Activated naive CD4-positive, alpha-beta T cell treated with anti-CD3 and anti-CD28 coated beads, Interleukin-2, amount 50 U/mL, for 72 hours (primary cell): ENCODE measurements at places on chromosomes 2 and 18. TPM values are rescaled to one million over a fixed set of nuclear protein-coding genes. Genes with fewer than 3 reads are reported as not detected.

The PROKR1 gene
- total RNA-seq: not detected

The GPR35 gene
- 7.9 TPM for total RNA-seq

The ANKRD30B gene
- total RNA-seq: not detected

The PTPRM gene
- total RNA-seq: 2.8 TPM

The PAX8 gene
- 0.35 TPM for total RNA-seq

GRCh38 chr2:58709687-58710354, 468.7 kb upstream of the FANCL start:
- no peak for DNase-seq

- no peak for DNase-seq
These were observed 39.0 kb downstream of the TBC1D8 start for GRCh38 chr2:101111917-101112771.

The CIDEA gene
- not detected for total RNA-seq

The DHX57 gene
- total RNA-seq: 14.4 TPM

DNA sequence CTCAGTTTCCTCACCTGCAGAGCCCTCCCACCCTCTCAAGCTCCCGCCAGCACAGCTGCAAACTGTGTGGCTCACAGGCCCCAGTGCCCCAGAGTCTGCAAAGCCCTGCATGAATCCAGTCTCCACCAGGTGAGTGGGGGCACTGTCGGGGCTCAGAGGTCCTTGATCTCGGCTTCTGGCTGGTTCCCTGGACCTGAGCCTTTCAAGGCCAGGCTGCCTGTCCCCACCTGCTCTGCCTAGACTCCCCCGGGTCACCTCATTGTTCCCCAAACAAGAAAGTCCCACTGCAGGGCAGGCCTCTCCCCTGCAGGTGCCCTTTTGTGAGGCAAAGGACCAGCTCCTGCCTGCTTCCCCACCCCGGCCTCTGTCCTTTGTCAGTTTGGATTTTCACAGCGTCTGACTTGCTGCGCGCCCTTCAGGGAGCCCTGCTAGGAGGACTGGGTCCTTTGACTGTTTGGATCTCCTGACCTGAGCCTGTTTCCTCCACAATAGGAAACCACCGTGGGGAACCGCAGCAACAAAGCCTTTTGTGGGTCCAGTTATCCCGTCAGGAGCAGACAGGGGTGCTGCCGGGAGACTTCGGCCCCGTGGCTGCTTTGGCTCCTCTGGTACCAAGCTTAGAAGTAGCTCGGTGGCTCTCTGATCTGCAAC, 200.5 kb upstream of the HDAC4 start:
- DNase-seq: no peak

DNA sequence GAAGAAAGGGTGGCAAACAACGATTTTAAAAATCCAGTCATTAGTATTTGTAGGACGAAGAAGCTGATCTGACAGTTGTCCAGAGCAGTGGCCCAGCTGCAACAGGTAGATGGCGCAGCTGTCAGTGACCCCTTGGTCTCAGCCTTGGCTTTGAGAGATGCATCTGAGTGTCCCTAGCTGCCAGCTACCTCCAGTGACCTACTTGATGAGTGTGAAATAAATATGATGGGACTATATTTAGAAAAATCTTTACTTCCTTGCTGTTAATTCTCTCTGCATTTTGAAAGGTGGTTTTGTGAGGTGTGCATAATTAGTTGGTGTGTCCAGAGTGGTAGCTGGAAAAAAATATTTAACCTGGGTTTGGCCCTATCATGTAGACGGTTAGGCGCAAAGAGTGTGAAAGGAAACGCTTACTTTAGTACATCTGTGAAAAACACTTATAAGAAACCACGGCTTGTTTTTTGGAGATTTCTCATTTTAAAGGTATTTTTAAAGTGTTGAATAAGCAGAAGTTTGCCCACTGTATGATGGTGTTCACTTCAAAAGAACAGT, 963 bp downstream of the INPP1 start:
- peak; percentile 61 for DNase-seq

- no peak for DNase-seq
These were observed 78.2 kb downstream of the EHBP1 start for GRCh38 chr2:62783679-62784078.

The RNASEH1 gene
- total RNA-seq: 18.3 TPM

DNA sequence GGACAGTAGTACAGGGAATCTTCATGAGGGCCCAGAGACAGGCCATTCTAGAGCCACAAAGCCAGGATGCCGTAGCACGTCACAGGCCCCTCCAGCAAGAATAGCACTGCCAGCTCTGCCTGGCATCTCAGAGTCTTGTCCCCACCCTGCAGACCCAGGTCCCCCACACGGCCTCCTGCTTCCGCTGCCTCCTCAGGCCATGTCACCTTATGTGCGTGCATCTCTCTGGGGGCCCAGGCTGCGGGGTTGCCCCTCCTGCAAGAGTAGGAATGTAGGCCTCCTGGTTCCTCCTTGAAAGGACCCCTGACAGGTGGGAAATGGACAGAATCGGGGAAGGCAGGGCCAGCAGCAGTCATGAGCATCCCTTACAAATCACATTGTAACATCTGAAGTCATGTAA, 49.8 kb downstream of the ADI1 start:
- no peak for DNase-seq

The CHAC2 gene
- total RNA-seq: 8.4 TPM

GRCh38 chr2:15061268-15061667, 428.8 kb downstream of the LRATD1 start:
- DNase-seq: no peak

- DNase-seq: no peak
These were observed 94.0 kb downstream of the C1QL2 start for GRCh38 chr2:119064567-119064966.

The PKDCC gene
- not detected for total RNA-seq

The CDH2 gene
- total RNA-seq: 0.05 TPM

- DNase-seq: no peak
These were observed 58.8 kb downstream of the C2orf74 start for GRCh38 chr2:61220768-61221167.

GRCh38 chr2:65666156-65666725, 233.8 kb upstream of the SPRED2 start:
- peak; percentile 3 for DNase-seq

DNA sequence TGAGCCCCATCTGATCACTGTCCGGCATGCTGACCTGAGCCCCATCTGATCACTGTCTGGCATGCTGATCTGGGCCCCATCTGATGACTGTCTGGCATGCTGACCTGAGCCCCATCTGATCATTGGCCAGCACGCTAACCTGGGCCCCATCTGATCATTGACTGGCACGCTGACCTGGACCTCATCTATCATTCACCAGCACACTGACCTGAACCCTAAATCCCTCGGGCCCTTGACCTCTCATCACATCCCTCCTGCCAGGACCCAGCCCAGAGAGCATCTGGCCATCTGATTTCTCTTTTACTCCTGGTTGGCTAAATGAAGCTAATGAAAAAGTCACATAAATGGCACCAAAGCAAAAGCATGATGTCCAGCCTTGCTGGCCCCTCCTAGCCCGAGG, 207.1 kb downstream of the NDUFA10 start:
- DNase-seq: no peak

GRCh38 chr2:219533930-219534661, 9.5 kb downstream of the CHPF start:
- DNase-seq: no peak

The RBFA gene
- 33.0 TPM for total RNA-seq

The GLS gene
- total RNA-seq: 282 TPM

- DNase-seq: no peak
These were observed 93.2 kb downstream of the UNC80 start for GRCh38 chr2:209864716-209865295.

GRCh38 chr18:23378302-23378686, 74.8 kb upstream of the RIOK3 start:
- DNase-seq: no peak

- no peak for DNase-seq
These were observed 7.4 kb downstream of the DYSF start for GRCh38 chr2:71460595-71461303.

GRCh38 chr2:128437204-128437565, 118.5 kb upstream of the HS6ST1 start:
- DNase-seq: peak; percentile 48

GRCh38 chr2:44573996-44574395, 212.2 kb downstream of the CAMKMT start:
- DNase-seq: no peak

DNA sequence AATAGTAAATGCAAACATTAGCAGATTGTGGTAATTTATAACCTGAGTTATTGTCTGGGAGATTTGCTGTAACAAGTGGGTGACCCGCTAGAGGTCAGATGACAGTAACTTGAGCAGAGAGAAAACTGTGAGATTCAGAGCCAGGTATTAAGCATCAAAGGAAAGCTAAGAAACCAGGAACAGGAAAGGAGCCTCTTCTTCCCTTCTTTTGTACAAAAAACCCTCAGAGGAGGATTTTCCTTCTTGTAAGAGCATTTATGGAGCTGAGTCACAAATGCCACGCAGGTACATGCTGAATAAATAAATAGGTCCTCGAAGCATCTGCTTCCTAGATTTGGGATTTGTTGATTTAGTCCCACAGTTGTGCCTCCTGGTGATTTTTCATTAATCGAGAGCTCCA, 146.5 kb downstream of the SH3BP4 start:
- no peak for DNase-seq

- DNase-seq: no peak
These were observed 36.6 kb upstream of the GATA6 start for GRCh38 chr18:22132763-22133162.

The PTPN4 gene
- 27.3 TPM for total RNA-seq

GRCh38 chr18:65230311-65230710, 520.5 kb upstream of the CDH7 start:
- no peak for DNase-seq

DNA sequence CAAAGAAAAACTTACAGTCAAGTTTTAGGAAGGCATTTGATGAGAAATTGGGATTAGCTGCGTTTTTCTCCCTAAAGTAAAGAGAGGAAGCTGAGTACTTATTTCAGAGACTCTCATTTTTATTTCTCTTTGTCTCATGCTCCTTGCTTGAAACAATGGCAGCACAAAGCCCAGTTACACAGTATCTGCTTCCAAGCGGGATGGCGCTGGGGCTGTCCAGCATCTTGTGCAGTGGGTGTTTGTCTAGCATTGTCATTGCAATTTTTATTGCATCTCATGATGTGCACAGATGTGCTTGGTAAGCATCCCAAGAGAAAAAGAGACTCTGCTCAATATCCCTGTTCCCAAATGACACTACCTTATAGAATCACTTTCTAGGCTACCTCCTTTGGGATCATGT, 102.8 kb upstream of the ZNF521 start:
- no peak for DNase-seq

- no peak for DNase-seq
These were observed 22.8 kb downstream of the CCNYL1 start for GRCh38 chr2:207734264-207734635.

- no peak for DNase-seq
These were observed 105.0 kb downstream of the UGGT1 start for GRCh38 chr2:128196026-128196425.

- DNase-seq: no peak
These were observed 22.7 kb downstream of the CYB5A start for GRCh38 chr18:74268933-74269620.

DNA sequence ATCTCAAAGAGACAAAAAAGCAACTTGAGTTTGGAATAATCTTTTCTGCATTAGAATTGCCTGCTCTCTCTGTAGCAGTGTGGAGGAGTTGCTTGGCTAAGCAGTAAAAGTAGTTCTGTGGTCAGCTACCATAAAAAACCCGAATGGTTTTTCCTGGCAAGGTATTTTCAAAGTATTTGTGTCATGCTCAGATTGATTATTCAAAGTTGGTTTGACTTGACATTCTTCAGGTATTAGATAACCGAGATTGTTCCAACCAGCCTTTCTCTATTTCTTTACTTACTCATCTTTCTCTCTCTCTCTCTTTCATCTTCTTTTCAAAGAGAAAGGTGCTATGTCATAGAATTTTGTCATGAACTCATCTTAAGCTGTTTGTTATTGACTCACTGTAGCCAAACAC, 404.9 kb downstream of the CPS1 start:
- no peak for DNase-seq

The UGT1A3 gene
- total RNA-seq: not detected

- no peak for DNase-seq
These were observed 5.0 kb downstream of the RAB6C start for GRCh38 chr2:129984426-129984825.

DNA sequence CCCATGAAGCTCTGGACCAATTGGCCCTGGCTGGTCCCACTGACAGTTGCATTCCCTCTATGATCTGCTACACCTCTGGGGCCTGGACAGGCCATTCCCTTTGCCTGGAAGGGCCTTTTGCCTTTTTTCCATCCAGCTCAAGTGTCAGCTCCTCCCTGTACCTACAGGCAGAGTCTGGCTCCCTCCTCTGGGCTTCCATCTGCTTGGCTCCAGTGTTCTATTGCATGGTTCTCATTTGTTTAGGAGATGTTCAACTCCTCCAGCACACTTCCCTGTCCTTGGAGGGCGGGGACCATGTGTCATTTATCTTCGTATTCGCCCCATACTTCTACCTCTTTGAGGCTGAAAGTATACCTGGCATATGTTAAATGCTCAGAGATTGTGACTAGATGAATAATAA, 61.1 kb downstream of the PRKCE start:
- no peak for DNase-seq

GRCh38 chr2:174527959-174528358, 41.1 kb upstream of the GPR155 start:
- no peak for DNase-seq
